Activated T-helper 1 cell treated with anti-CD3 and anti-CD28 coated beads, Interleukin-2, amount 50 U/mL, for 16 hours (primary cell): ENCODE measurements at places on chromosomes 3 and 15.
A peak's percentile ranks its signal among the peaks of the same experiment; 100 is the strongest.

DNA sequence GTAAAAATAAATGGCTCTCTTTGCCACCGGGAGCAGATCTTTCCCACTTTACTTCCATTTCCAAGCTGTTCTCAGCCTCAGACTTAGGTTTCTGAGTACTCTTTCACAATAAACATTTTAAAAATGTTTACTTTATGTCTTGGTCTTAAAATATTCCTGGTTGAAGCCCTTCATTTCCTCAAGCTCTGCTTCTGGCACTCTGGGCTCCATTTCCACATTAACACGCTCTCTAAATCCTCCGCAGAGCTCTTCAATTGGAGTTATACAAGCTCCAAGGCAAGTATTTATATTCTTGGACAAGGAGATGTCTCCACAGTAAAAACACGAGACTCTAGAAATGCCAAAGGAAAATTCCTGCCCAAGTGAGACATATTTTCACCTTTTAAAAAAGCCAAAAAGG is 169.3 kb downstream of the GREM1 start:
- no peak for DNase-seq

- DNase-seq, result no peak
Observed at GRCh38 chr15:85761635-85762034, 33.1 kb downstream of the KLHL25 start.

GRCh38 chr3:148873977-148874376 is 8.9 kb downstream of the CPA3 start:
- no peak for DNase-seq

DNA sequence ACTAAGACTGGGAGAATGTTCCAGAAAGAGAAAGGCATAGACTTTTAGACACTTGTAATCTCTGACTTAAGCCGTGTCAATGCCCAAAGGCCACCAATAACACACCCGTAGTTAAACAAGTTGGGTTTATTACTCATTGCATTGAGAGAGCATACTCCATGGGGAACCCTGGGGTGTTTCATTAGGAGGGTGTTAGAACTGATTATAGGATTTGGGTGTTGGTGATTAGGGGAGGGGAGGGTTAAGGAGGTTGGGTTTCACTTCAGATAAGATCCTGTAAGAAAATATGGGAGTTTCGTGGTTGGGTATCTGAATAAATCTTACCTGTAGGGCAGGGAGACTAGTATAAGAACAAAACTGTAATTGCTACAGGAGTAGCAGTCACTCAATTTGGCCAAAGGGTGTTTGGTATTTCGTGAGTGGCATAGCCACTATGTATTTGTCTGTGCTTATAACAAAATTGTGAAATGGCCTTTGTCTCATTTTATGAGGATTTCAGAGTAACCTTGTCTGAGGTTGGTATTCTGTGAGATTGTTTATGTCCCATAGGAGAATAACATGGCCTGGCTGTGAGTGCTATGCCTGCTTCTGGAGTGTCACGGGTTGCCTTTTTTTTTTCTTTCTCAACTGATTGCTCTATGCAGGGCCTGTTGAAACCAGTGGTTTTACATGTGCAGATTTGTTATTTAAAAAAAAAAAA is 2.9 kb downstream of the HACD3 start:
- DNase-seq, result no peak

- no peak for DNase-seq
Observed at GRCh38 chr3:101945980-101946379, 96.7 kb downstream of the NFKBIZ start.

DNA sequence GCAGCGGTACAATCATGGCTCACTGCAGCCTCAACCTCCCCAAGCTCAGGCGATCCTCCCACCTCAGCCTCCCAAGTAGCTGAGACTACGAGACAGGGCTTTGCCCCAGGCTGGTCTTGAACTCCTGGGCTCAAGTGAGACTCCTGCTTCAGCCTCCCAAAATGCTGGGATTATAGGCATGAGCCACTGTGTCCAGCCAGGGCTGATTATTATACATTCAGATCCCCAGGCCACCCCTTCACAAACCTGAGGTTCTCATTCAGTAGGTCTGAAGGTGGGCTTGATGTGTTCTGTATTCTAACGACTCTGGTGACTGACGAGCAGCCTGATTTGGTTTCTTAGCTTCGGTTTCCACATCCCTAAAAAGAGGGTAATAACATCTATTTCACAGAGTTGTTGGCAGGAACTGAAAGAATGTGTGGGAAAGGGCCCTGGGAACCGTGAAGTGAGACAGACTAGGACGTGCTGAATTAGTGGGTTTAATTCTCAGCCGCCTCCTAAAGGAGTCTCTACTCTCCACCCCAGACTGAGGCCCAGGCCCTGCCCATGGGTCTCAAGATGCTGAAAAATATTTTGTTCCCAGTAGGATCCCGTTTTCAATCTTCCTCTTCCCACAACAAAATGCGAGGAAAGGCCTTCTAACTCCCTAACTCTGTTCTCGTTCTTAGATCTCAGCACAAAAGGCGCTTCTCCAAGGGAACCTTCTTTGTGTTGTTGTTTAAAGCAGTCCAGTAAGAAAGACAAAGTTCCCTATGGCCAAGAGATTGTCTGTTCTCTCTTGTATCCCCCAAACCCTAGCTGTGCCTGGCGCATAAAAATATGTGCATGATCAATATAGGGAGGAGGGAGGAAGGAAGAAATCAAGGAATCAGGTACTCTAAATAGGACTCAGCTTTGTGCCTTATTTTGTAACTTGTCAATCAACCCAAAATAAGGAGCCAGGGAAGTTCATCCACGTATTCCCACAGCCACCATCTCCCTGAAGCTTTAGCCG is 210.0 kb upstream of the TOPAZ1 start:
- DNase-seq, result no peak

DNA sequence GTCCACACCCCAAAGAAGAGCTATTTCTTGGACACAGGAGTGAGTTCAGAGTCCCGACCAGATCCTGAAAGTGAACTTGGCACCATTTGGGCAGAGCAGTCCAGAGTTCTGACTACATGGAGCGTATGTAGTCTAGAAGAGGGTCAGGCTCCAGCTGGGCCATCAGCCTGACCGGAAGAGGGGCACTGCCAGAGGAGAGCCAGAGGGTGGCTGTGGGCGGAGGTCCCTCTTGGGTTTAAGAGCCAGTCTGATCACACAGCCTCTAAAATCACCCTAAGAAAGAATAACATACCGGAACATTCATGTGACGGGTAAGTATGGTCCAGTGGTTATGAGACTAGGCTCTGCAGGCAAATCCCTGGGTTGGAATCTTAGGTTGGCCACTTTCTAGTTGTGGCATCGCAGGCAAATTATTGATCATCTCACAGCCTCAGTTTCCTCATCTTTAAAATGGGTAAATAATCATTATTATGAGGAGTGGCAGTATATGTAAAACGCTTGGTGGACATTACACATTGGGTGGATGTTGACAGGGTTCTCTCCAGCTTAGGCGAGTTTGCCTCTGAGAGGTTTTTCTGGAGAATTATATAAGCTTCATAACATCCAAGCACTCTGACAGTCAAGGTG is 2.1 kb upstream of the RAP2B start:
- no peak for DNase-seq

- DNase-seq, result no peak
Observed at GRCh38 chr3:56001537-56001936, 466.7 kb downstream of the ERC2 start.

DNA sequence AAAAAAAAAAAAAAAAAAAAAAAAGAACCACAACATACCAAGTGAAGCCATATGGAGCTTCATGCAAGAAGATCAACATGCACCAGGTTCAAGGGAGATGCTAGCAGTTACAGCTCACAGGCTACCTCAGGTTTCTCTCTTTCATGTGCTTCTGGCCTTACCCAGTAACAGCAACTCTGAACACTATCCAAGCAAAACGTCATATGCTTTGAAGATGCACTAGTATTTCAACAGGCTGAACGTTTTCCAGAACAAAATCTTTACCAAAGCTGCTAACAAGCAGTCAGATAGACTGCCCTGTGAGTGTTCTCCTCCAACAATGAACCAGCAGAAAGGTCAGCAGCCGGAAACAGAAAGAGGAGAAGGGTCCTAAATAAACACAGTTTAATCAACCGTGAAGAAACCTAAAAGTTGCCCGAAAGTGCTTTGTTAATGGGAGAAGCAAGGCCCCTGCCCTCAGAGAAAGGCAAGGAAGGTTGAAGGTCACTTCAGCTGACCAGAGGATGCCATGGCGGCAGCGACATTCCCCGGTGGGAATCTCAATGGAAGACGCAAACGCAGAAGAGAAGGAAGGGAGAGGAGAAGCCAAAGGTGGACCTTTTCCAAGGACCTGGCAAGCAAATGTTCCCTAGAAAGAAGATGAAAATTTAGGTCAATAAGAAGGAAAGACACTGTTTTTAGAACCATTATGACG is 80.1 kb downstream of the CCNL1 start:
- no peak for DNase-seq

GRCh38 chr15:61088675-61089074 is 140.4 kb downstream of the RORA start:
- no peak for DNase-seq

GRCh38 chr3:71564361-71564760 is 19.2 kb downstream of the FOXP1 start:
- DNase-seq, result no peak

DNA sequence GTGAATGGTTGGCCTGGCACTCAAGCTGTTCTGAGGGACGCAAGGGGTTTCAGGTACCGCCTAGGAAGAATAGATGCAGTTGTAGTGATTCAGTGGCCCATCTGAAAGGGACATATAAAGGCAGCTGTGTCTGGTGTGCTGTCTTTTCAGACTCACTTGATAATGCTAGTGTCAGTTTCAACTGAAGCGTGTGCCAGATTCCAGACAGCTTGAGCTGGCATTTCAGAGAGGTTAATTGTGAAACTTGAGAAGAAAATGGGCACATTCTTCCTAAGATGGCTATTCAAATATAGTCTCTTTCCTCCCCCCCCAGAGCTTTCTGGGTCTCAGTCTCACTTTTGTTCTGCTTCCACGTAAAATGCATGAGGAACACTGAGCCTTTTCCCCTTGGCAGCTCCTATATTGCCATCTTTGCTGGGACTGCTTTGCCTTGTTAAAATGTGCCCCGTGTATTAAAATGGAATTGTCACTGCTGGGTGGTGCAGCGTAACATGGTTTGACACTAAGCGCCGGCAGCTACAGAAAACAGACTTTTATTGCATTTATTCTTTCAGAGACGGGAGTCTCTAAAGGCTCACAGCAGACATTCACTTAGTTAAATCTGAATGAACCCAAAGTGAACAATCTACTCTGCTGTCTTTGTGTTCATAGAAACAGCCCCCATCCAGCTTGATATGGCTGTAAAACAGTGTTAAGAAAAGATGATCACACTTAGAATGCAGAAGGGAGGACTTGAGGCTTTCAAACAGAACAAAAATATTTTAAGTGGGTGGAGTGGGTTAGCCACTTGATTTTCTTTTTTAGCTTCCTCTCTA is 478.7 kb downstream of the RBMS3 start:
- DNase-seq, result no peak

DNA sequence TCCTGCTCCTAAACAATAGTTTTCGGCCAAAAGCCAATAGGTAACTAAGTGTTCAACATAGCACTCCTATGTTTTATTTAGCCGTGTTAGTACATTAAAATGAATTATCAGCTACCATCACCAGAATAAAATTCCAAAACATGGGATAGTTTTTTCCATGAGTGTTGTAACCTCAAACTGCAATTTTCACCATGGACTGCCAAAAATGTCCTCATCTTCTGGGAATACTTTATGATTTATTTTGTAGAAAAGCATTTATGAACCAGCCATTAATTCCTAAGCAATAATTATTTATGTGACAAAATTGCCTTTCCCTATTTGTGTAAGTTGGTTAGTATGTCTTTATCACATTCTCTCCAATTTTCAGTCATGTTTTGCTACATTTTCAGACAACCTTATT is 438.1 kb downstream of the NAALADL2 start:
- no peak for DNase-seq

GRCh38 chr15:42891569-42891968 is 29.0 kb downstream of the TTBK2 start:
- DNase-seq, result no peak

- DNase-seq, result peak; percentile 84
Observed at GRCh38 chr3:27368831-27369607, at the start of gene NEK10. NEK10 (minus strand) TSS chr3:27369383; CDS start chr3:27352882, 16,501 bp downstream.

- peak; percentile 11 for DNase-seq
Observed at GRCh38 chr3:46442576-46443530, 21.9 kb downstream of the LTF start.

- no peak for DNase-seq
Observed at GRCh38 chr15:62847900-62848489, 194.6 kb upstream of the TPM1 start.

- DNase-seq, result no peak
Observed at GRCh38 chr3:75129101-75129500, 514.6 kb upstream of the CNTN3 start.

GRCh38 chr15:57309856-57310760 is 66.2 kb upstream of the CGNL1 start:
- DNase-seq, result no peak

DNA sequence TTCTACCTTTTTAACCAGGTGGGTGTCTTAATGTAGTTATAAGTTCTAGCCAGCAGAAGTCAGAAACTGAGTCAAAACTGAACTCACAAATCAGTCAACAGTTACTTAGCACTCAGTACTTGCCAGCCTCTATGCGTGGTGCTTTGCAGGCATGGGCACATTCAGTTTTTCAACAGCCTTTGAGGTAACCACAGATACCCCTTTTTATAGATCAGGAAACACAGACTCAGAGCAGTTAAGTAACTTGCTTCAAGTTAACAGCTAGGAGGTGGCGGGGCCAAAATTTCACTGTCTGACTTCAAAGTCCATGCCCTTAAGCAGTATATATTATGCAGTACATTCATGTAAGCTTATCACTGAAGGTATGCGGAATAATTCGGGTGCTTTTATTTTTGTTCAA is 139.4 kb downstream of the FHIT start:
- no peak for DNase-seq

DNA sequence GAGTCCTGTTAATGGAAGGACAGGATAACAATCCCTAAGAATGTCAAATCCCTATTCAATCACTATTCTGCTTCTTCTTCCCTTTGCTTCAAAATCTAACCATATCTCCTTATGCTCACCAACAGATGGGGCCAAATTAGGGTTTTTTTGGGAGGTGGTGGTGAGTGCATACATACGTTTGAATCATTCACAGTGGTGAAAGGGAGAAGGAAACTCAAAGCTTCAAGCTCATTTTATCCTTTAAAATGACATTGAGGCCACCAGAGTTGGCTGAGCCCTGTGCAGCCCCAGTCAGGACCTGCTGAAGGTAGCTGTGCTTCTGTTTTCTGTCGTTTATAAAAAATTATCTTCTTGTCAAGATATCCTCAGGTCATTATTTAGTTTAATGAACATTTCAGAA is 607.5 kb upstream of the AGTR1 start:
- no peak for DNase-seq

DNA sequence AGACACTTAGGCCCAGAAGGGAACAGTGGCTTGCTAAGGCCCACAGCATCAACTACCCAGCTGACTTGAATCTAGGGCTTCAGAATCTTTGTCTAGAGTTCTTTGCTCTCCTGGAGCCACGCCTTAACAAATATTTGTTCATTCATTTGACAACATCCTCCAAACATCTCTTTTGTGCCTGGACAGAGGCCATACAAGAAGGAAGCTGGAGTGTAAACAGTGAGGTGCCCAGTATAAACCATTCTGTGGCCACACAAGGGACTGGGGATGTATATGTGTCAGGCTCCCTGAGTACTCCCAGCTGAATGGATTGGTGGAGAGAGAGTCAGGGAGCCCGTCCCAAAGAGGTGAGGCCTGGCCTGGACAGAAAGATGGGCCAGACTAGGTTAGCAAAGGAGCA is 3.4 kb downstream of the CIB2 start:
- no peak for DNase-seq
